ENCODE measurements at places on chromosomes 4 and X.

DNA sequence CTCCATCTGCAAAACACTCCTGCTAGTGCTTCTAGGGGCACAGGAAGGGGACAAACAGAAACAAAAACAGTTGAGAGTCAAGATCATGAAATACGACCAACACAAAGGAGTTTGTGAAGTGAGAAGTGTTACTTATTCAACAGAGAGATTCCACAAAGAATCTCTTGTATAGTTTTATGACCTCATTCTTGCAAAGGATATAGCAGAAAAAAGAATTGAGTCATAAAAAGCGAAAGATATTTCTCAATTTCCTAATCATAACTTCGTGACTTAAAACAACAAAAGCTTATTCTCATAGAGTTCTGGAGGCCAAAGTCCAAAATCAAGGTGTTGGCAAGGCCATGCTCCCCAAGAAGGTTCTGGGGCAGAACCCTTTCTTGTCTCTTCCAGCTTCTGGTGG lies 40.7 kb downstream of the TIGD4 start:
- DNase-seq: no peak

DNA sequence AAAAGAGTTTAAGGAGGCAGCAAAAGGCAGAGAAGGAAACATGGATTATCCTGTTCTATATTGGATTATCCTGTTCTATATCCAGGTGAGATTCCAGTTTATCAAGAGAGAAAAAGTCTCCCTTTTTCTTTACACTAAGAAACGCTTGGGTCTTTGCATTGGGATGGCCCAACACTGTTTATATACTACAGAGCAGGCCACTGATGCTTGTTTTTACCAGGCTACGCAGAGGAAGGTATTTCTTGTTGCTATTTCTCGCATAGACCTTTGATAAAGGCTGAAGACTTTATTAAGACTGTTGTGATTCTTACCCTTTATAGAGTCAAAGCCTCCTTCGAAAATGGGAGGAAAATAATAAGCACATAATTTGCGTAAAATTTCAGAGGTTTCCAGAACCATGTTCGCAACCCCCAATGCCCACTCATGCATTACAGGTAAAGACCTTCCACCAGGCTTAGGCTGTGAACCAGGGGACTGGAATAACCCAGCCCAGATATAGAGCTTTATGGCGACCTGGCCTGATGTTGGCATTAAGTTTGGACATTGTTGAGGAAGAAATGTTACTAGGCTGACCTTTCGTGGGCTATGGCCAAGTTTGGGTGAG lies 218.3 kb downstream of the PTTG2 start:
- DNase-seq: no peak

DNA sequence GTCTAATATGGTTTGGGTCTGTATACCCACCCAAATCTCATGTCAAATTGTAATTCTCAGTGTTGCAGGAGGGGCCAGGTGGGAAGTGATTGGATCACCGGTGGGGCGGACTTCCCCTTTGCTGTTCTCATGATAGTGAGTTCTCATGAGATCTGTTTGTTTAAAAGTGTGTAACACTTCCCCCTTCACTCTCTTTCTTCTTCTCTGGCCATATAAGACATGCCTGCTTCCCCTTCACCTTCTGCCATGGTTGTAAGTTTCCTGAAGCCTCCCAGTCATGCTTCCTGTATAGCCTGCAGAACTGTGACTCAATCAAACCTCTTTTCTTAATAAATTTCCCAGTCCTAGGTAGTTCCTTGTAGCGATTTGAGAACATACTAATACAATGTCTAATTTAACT lies 19.7 kb upstream of the SCRG1 start:
- no peak for DNase-seq

DNA sequence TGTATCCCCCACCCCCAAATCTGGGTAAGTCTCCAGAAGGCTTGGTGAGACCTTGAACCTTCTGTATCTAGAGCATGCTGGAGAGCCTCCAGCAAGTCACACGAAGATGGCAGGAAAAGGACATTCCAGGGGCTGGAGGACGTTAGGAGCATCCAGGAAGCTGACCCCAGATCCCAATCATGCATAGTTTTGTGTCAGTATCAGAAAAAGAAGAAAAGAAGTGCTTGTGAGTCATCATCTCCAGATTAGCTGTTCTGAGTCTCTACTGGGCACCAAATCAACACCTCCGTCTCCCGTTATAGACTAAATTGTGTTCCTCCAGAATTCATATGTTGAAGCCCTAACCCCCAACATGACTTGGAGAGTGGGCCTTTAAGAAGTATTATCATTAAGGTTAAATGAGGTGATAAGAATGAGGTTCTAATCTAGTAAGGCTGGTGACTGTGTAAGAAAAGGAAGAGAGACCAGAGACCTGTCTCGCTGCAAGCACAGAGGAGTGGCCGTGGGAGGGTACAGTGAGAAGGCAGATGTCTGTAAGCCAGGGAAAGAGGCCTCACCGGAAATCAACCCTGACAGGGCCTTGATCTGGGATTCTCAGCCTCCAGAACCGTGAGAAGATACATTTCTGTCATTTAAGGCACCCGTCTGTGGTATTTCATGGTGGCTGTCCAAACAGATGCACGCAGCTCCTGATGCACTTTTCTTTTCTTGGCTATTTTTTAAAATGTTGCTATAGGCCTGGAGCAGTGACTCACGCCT lies 38.1 kb upstream of the CLDN24 start:
- no peak for DNase-seq

DNA sequence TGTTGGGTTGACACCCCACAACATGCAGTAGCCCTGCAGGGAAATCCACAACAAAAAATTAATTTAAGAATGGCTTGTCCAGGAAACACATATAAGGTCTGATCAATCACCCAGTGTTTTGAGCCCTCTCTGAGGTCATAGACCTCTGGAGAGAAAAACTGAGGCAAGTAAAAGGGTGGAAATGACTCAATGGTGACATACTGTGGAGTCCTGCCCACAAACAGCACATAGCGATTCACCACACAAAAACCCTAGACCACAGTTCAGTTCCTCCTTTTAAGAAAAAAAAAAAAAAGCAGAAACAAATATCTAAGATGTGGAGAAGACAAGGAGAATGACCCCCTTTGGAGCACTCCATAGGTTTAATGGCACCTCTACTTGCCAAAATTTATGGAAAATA lies 2691.0 kb downstream of the PCDH7 start:
- no peak for DNase-seq

DNA sequence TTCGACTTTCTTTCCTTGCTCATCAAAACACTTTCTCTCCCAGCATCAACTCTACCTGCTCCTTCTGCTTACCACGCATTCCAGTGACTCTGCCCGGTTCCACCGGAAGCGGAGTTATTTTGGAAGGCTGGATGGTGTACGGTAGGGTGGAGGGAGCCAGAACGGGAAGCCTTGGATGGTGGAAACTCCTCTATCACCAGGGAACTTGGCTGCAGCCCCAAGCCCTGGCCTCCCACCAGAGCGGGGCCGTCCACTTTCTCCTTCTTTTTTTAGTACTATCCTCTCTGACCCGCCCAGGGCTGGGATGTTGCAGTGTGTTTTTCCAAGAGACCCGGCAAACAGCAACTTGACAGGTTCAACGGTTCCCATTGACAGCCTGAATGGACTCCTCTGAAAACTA lies 27.6 kb downstream of the ADGRG2 start:
- DNase-seq: no peak

- DNase-seq: no peak
These were observed 36.0 kb downstream of the PF4 start for GRCh38 chr4:73945674-73946449.

DNA sequence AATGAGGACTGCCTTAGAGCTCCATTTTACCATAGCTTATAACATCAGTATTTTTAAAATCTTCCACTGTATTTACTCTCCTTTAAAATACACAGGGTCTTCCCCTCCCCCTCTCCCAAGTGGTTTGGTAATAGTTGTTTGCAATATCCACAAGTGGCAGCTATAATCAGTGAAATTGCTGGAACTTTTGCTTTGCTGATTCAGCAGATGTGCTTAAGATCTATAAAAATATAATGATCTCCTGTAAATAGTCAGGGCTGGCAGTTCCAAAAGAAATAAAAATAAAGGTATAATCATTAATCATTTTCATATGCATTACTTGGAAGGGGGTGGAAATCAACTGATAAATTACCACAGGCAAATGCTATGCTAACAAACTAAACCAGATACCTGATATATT lies 345.2 kb downstream of the KLHL13 start:
- DNase-seq: no peak

GRCh38 chr4:36256398-36256891 lies 12.1 kb upstream of the ARAP2 start:
- no peak for DNase-seq

All from stimulated activated naive CD4-positive, alpha-beta T cell treated with Interleukin-2 at 50 U/mL for 16 hours (primary cell).